Liver (tissue), 10 donors: ENCODE measurements at places on chromosomes 5 and 9. TPM values are rescaled to one million over a fixed set of nuclear protein-coding genes. Genes with fewer than 3 reads are reported as not detected.
A peak's percentile ranks its signal among the peaks of the same experiment; 100 is the strongest.

Gene PAX5
- total RNA-seq = 0.08 TPM

Gene SPATA31D4
- total RNA-seq = not detected

Gene C5orf52
- total RNA-seq = not detected

Gene KIF24
- 4.1 TPM for total RNA-seq

Gene STX17
- total RNA-seq = 30.9 TPM

Gene THBS4
- total RNA-seq = 0.08 TPM

Gene IFNK
- total RNA-seq = not detected

Gene CPEB4
- total RNA-seq = 113 TPM

Gene MPDZ
- total RNA-seq = 26.2 TPM

Gene SLC34A1
- total RNA-seq = 0.23 TPM

Gene PCDHB3
- 0.08 TPM for total RNA-seq

Gene TNC
- total RNA-seq = 6.3 TPM

Gene NSG2
- total RNA-seq = 0.14 TPM

DNA sequence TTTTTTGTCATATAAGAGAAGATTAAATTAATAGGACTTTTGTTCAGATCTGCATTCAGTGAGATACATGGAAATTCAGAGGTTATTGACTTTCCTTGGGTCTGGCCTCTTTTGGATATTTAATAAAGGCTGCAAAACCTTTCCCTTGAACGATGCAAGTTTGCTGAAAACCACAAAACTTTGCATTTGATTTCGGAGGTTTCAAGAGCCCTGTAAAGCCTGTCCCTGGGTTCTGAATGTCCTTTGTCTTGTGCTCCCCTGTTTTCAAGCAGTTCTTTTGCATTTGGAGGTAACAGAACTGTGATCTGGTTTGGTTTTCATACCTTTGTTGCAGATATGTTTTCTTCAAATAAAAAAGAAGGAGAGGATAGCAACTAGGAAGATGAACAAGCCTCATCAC is 188.1 kb upstream of the DMRT1 start:
- no peak for DNase-seq

- no peak for DNase-seq
These were observed 36.2 kb downstream of the NUDT12 start for GRCh38 chr5:103526164-103526915.

- DNase-seq = no peak
These were observed 54.1 kb downstream of the UHRF2 start for GRCh38 chr9:6467006-6467625.

GRCh38 chr9:130110166-130110565 is 56.5 kb downstream of the GPR107 start:
- no peak for DNase-seq

DNA sequence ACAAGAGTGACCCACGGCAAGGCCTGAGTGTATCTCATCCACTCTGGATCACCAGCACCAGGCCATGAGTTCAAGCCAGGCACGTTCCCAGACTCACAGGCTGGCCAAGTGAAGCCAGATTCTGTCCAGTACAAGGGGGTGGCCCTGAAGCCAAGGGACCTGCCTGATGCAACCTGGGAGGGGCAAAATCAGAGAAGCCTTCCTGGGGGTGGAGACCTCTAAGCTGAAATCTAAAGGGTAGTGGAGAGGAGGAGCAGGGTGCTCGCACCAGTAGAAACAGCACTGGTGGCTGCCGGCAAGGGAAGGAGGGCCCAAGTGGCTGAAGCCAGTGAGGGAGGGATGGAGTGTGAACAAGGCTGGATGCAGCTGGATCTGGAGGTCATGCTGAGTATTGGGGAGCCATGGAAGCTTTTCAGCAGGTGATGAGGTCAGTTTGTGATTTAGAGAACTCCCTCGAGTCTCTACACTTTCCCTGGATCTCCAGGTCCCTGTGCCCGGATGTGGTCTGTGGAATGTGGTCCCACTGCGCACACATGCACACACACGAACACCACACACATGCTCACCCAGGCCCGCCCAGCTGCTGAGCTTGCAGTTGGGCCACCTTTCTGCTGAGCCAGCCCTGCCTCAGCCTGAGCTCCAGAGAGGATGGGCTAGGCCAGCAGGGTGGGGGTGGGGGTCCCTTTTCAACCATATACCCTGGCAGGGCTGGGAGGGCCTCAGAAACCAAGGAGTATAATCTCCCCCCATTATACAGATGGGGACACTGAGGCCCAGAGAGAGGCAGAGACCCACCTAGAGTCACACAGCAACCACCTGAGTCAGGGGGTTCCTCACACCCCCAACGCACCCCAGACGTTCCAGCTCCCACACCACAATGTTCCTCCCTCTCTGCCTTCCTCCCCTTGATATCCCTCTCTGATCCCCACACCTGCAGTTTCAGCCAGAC is 1.6 kb downstream of the PIP5KL1 start:
- no peak for DNase-seq

GRCh38 chr9:92297611-92298010 is 4.1 kb upstream of the IARS1 start:
- DNase-seq = no peak

- DNase-seq = no peak
These were observed 25.5 kb downstream of the TNPO1 start for GRCh38 chr5:72841756-72842535.

- no peak for DNase-seq
These were observed 115.8 kb upstream of the LIFR start for GRCh38 chr5:38672059-38672788.

DNA sequence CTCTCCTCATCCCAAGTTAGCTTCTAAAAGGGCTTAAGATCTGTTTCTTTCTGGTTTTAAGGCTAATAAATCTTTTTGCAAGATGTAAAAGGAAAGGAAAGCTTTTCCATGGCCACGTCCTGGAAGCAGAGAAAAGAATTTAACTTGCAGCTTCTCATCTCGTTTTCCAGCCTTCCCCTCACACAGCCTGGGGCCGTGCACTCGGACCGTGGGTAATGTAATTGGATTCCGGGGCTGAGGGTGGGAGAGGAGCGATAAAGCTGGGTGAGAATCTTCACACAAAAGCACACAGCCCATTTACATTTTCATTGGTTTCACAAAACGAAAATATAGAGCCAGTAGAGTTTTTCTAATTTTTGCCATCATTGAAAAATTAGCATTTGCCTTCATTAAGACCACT is 91.2 kb downstream of the IRX2 start:
- no peak for DNase-seq

DNA sequence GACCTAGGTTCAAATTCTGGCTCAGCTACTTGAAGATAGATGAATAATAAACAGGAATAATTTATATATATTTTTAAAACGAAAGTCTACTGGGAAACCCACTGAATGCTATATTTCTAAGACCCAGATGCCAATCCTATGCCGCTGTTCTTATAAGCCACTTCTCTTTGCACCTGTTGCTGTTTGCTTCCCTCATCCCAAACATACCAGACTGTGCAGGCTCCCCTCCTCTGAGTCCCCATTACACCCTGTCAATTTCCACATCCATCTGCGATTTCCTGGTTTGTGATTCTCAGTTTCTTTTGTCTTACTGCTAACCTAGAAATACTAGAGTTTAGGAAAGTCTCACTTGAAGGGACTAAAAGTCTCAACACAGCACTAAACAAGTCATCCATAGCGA is 92.8 kb upstream of the CAST start:
- DNase-seq = no peak

DNA sequence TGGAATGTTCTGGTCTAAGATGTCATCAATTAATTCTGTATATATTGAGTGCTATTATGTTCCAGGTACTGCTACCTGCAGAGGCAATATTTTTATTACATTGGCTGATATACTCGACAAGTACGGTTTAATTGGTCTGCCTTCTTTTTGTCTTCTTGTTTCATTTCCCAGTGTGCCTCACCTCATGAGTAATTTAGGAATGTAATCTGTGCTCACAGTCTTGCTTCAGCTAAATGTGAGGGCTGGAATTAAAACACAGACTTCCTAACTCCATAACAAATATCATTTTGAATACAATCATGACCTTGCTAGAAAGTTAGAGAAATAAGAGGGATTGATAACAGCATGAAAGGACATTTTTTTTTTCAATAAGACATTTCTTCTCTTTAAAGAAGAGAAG is 20.1 kb upstream of the SPINK5 start:
- DNase-seq = no peak

DNA sequence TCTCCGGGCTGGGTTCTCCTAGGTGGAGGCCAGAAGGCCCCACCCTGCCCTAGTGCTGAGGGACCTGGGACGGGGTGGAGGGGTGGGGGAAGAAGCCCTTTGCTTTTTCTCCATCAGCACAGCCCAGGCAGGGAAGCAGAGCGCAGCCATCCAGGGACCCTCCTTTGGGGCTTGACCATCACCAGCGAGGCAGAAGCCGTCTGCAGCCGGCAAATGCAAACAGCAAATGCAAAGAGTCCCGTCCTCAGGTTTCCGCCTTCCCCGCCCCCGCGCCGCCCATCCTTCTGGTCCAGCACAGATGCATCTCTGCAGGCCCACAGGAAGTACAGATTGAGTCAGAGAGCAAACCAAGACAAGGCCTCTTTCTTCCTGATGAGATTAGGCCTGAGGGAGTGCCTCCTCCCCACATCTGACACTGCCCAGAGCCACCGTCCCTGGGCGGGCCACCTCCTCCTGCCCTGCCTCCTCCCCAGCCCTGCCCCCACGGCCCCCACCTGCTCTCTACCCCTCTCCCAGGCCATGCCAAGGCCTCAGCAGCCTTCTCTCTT is 23.4 kb downstream of the CORO2A start:
- no peak for DNase-seq

GRCh38 chr9:38626006-38626405 is 5.6 kb upstream of the ANKRD18A start:
- no peak for DNase-seq

GRCh38 chr9:87642330-87643106 is 83.4 kb upstream of the CTSL start:
- DNase-seq = no peak

- DNase-seq = no peak
These were observed 2019.5 kb upstream of the NUDT12 start for GRCh38 chr5:105581988-105582690.

DNA sequence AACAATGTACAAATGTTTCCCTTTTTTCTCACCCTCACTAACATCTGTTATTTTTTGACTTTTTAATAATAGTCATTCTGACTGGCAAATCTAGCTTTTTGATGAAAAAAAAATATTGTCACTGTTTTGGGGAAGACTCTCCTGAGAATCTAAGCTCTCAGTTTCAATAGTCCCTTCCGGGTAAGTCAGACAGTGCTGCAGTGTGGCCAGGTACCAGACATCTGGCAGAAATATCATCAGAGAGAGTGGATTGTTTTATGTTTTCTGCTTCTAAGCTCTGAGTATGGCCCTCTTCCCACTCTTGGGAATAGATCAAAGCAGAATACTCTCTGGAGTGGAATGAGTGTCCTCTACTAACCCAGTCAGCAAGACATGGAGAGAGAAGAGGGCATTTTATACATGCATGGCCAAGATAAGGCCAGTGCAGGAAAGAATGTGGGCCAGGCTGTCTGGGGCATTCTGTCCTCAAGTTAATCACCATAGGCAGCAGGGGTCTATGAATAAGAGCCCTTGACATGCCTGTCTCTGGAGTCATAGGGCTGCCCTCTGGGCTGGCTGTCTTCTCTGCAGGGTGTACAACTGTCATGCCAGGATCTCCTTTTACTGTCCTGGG is 38.5 kb upstream of the OR2S2 start:
- DNase-seq = no peak

- no peak for DNase-seq
These were observed 6.3 kb upstream of the NR5A1 start for GRCh38 chr9:124513376-124513994.

- peak; percentile 26 for DNase-seq
These were observed 48.6 kb downstream of the AMBP start for GRCh38 chr9:114029311-114030170.

GRCh38 chr9:89991204-89991790 is 386.5 kb downstream of the GADD45G start:
- no peak for DNase-seq

GRCh38 chr9:98521141-98521540 is 187.6 kb downstream of the GABBR2 start:
- peak; percentile 28 for DNase-seq

DNA sequence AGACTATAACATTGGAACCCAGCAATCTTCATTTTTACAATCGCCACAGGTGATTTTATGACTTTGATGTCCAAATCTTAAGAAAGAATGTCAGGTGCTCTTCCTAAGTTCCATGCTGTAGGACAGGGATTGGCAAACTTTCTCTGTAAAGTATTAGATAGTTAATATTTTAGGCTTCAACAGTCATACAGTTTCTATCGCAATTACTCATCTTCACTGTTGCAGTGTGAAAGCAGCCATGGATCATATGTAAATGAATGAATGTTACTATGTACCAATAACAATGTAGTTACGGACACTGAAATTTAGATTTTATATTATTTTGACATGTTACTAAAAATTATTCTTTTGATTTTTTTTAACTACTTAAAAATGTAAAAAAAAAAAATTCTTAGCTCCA is 169.7 kb downstream of the DTWD2 start:
- no peak for DNase-seq

DNA sequence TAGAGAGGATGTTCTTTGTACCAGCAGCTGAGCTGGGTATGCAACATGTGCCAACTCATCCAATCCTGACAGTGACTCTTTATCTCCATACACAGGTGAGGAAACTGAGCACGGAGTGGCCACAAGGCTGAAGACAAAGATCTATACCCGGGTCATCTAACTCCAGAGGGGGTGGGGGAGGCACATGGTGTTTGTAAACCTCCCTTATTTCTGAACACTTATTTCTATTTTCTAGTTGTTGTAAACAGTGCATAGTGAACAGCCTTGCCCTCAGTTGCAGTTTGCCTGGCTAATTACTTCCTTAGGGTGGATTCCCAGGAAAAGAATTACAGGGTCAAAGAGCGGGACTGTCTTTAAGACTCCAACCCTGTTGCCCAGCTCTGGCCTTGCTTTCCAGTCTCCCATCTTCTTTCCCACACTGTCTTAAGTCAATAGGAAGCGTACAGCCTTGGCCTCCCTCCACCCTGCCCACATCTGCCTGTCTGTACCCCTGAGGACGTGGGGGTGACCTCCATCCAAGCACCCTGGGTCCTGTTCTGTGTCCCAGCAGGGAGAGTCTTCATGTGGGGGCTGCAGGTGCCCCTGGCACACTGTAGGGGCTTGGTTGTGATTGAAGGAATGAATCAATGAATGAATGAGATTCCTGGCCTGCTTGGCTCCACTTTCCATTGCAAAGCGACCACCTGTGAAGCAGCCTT is 13.2 kb upstream of the FIBCD1 start:
- DNase-seq = no peak

DNA sequence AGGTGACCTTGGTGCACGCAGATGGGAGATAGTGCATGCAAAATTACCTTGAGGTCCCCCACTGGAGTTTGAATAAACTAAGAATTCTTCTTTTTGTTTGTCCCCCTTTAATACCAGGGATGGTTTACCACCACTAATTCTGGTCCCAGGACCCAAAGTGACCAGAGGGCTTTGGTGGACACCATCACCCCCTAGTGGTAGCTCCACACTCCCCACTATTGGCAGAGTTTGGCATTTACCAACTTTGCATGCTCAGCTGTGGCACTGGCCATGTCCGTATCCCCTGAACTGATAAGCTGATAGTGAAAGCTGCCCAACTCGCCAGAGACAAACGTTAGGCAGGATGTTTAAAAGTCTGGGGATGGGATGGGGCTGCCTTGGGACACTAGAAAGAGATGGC is 3.3 kb downstream of the ASTN2 start:
- DNase-seq = no peak

GRCh38 chr9:136655536-136656182 is 7.1 kb upstream of the EGFL7 start:
- DNase-seq = peak; percentile 43

GRCh38 chr5:25744908-25745307 is 1100.1 kb upstream of the CDH10 start:
- DNase-seq = no peak

GRCh38 chr5:73615085-73615484 is 10.9 kb upstream of the ARHGEF28 start:
- DNase-seq = no peak

- no peak for DNase-seq
These were observed 26.1 kb upstream of the CKMT2 start for GRCh38 chr5:81207009-81207408.

- no peak for DNase-seq
These were observed 34.0 kb upstream of the ZNF484 start for GRCh38 chr9:92911511-92912475.
